ENCODE measurements at places on chromosomes 3 and 15. TPM values are rescaled to one million over a fixed set of nuclear protein-coding genes. Genes with fewer than 3 reads are reported as not detected.
A peak's percentile ranks its signal among the peaks of the same experiment; 100 is the strongest.

DNA sequence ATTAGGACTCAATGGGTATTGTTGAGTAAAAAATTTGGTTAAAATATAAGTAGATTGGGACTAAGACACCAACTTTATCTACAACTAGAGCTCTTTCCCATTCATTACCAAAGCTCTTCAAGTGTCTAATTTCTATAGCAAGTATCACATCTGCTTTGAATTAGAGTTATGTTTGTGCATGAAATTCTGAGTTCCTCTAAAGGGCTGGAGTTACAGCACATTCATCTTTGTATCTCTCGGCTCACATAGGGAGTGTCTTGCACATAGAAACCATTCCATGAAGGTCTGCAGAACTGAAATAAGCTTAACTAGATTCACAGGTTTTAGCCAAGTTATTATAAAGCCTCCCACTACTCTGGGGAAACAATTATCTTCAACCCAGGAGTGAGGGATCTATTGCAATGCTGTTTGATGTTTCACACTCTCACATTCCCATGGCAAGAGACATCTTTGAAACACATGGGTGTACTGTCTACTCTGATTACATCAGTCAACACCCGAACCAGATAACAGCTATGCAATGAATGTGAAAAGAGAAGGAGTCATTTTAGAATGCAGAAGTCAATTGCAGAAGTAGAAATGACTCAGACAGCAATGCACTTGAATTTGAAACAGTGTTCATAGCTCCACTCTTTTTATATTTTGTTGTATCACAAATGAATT is 93.1 kb upstream of the KBTBD8 start:
- DNase-seq = no peak

GRCh38 chr3:115081444-115081843 is 65.6 kb downstream of the ZBTB20 start:
- DNase-seq = no peak

- no peak for DNase-seq
Measured at GRCh38 chr15:94843060-94843459, 611.7 kb downstream of the MCTP2 start.

GRCh38 chr3:136350557-136350956 is 100.4 kb downstream of the PCCB start:
- no peak for DNase-seq

DNA sequence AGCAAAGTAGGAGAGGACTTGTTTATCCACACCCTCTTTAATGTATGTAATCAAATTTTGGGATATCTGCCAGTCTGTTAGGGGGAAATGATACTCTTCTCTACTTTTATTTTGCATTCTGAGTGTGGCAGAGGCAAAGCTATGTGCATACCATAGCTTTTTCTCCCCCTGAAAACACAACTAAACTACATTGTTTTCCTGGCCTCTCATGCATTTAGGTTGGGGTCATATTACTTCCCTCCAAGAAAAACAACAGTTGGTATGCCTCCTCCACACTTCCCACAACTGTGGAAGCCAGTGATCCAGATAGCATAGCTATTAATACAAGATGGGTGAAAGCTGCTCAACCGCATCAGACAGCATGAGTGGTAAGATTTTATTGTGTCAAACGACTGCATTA is 6.9 kb downstream of the RPL15 start:
- no peak for DNase-seq

GRCh38 chr15:65337436-65338070 is 33.1 kb downstream of the RNU5B-1 start:
- DNase-seq = no peak

DNA sequence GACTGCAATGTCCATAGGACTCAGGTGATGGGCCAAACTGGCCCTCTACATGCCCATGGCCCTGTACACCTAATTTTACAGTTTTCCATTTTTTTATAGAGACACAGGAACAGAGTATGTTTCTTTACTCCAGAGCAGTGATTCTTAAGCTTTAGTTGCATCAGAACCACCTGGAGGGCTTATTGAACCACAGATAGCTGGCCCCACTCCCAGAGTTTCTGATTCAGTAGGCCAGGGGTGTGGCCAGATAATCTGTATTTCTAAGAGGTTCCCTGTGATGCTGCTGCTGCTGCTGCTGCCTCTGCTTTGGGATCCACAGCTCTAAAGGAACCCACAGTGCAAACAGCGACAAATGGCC is 5.1 kb downstream of the RBP1 start:
- no peak for DNase-seq

- DNase-seq = no peak
Measured at GRCh38 chr3:36451816-36452215, 71.5 kb downstream of the STAC start.

GRCh38 chr3:69051756-69052471 is at the start of gene TMF1:
TSS of gene TMF1 (minus strand) at chr3:69052333. CDS start at chr3:69052086, 247 bp downstream.
- peak; percentile 99 for DNase-seq

DNA sequence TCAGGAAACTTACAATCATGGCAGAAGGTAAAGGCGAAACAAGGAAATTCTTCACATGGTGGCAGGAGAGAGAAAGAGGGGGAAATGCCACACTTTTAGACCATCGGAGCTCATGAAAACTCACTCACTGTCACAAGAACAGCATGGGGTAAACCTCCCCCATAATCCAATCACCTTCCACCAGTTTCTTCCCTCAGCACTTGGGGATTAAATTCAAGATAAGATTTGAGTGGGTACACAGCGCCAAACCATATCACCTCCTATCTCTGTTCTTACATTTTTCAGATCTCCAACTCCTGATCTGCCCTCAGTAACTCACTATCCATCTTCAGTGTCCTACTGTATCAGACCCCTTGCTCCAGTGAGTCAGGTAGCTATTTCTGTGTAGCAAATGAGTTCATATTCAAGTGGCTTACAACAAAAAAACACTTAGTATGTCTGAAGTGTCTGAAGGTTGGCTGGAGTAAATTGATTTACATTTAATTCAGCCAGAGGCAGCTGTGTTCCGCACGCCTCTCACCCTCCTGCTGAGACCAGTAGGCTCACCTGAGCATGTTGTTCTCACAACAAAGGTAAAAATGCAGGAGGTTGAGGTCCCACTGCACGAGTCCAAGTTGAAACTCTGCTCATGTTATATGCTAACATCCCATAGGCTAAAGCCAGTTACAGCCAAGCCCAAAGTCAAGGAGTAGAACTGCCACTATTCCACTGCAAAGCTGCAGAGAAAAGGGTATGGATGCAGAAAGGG is 180.7 kb upstream of the LMCD1 start:
- DNase-seq = no peak

Gene LRRC31
- 0.26 TPM for total RNA-seq

Gene ALDH1A3
- total RNA-seq = 12.4 TPM

Gene MAP6D1
- total RNA-seq = 6.5 TPM

Gene LDHAL6B
- not detected for total RNA-seq

All from suprapubic skin (tissue), 4 donors.